Left colon (tissue), 2 donors: ENCODE measurements at places on chromosomes 2 and 18.

GRCh38 chr2:9191041-9191481 is 15.6 kb upstream of the ASAP2 start:
- peak; percentile 66 for DNase-seq

GRCh38 chr2:171522788-171523087 is 464 bp downstream of the CYBRD1 start:
- peak; percentile 30 for DNase-seq

DNA sequence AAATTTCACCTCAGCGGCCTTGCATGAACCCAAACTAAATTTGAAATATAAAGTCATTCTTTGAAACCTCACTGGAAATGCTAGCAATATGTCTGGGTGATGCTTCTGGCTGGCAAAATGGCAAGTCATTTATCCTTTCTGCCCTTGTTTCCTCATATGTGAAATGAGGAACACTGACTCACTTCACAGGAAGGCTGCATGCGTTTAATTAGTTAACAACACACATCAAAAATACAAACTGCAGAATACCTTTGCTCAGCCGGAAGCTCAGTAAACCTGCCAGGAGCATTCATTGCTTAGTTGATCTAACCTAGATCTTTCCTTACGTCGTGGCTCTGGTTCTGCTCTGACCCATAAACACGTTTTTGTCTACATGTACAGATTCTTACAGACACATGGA is 214.2 kb upstream of the ACVR2A start:
- DNase-seq, result no peak

- DNase-seq, result peak; percentile 78
These were observed 180.1 kb upstream of the OSR1 start for GRCh38 chr2:19538411-19538963.
